ENCODE measurements at places on chromosomes 7 and 10.

DNA sequence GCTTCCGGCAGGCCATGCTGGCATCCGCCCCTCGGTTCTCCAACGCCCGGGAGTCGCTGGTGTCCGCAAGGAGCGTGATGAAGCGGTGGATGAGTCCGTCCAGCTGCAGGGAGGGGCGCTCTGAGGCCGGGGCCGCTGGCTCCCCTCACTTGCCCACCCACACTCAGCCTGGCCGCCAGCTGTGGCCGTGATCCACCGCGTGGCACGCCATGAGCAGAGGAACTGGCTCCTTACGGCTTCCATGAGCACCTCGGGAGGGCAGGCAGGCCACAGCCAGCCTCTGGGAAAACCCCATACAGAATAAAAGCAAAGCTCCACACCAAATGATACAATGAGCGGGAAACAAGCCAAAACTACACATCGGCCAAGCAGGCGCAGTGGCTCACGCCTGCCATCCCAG, 15.5 kb upstream of the MICALL2 start:
- no peak for DNase-seq

DNA sequence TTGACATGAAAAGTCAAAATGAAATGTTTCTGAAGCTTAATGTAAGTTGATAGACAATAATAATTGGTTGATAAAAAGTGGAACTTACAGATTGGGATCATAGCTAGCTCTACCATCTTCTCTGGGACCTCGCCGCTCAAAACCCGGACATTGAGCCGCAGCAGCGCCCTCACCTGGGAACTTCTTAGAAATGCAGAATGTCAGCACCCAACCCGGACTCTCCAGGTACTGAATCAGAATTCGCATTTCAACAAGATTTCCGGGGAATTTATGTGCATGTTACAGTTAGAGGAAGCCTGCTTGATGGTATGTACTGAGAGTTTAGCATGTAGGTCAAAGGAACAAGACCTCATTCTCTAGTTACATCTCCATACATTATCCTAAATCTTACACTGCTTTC, 36.7 kb upstream of the ABLIM1 start:
- no peak for DNase-seq

DNA sequence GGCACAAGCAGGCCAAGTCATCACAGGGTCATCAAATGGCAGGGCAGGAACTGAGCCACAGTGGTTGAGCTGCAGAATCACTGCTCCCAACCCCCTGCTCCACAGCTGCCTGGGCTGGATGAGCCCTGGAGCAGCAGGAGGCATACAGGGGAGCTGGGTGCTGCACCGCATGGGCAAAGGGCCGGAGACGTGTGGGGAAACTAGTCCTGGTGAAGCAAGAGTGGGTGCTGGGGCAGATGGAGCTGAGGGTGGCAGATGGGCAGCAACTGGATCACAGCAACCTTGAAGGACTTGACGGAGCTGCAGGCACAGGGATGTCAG, 16.0 kb upstream of the VOPP1 start:
- DNase-seq = no peak

GRCh38 chr10:97426776-97427570, 982 bp downstream of the PGAM1 start:
- no peak for DNase-seq

GRCh38 chr10:6343305-6344010, 140.7 kb downstream of the PFKFB3 start:
- no peak for DNase-seq

GRCh38 chr7:24702755-24703154, 54.5 kb downstream of the GSDME start:
- DNase-seq = no peak

GRCh38 chr7:107386548-107387102, 83.2 kb upstream of the GPR22 start:
- DNase-seq = no peak

- DNase-seq = no peak
Observed at GRCh38 chr7:68627247-68627864, 970.9 kb upstream of the AUTS2 start.

DNA sequence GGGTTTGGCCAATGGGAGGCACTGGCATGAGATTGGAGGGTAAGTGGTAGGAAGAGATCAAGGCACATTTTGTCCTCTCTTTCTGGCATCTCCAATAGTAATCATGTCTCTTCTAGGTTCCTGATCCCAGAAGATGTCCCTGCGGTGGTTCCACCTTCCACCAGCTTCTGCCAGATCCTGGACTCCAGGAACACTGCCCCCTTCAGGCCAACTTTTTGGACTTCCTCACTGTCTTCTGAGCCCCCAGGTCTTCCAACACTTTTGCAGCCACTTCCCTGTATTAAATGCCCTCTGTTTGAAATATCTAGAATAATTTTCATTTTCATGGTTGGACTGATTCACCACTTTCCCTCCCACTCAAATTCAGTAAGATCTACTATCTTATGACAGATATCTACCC, 60.9 kb downstream of the BAMBI start:
- no peak for DNase-seq

GRCh38 chr10:121352231-121352855, 245.9 kb downstream of the FGFR2 start:
- no peak for DNase-seq

- no peak for DNase-seq
Observed at GRCh38 chr10:114990991-114991390, 53.0 kb downstream of the TRUB1 start.

- DNase-seq = no peak
Observed at GRCh38 chr7:45203936-45204445, 46.4 kb downstream of the RAMP3 start.

- DNase-seq = no peak
Observed at GRCh38 chr10:74047304-74047703, 49.4 kb downstream of the VCL start.

DNA sequence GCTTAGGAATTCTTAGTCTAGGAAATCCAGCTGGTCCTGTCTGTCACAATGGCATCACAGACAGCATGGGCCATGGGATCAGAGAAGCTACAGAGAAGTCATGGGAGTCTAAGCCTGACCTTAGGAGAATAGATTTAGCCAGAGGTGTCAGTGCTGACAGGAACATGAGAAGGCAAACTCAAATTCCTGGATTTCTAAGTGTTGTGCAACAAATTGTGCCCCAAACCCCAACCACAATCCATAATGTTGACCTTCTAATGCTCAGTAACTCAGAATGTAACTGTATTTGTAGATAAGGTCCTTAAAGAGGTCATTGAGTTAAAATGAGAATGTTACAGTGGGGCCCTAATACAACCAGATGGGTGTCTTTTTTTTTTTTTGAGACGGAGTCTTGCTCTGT, 95.9 kb upstream of the RHOBTB1 start:
- DNase-seq = no peak

GRCh38 chr10:8978100-8978499, 923.6 kb downstream of the GATA3 start:
- no peak for DNase-seq

DNA sequence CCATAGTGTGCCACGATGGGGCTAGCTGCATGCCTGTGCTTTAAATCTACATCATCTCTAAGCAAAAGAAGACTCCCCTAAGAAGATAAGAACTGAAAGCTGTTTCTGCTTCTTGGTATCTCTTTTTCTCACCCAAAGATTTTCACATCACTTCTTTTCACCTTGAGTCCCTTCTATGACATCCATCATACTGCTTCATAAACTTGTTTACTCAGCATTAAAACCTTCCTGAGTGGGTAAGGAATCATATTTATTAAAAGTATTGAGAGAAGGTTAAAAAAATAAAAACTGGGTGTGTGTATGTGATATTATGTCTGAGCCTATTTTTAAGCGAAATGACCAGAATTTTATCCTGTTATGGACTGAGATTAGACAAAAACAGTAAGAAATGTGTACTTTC, 150.3 kb downstream of the HPSE2 start:
- no peak for DNase-seq

- peak; percentile 62 for DNase-seq
Observed at GRCh38 chr7:83410989-83411591, 237.8 kb downstream of the SEMA3E start.
